ENCODE measurements at places on chromosomes 1 and 21. TPM values are rescaled to one million over a fixed set of nuclear protein-coding genes. Genes with fewer than 3 reads are reported as not detected.

The S100A7 gene
- total RNA-seq: not detected

The ARHGAP30 gene
- 4.2 TPM for total RNA-seq

The TTC22 gene
- 0.59 TPM for total RNA-seq

The OR2L5 gene
- 0.89 TPM for total RNA-seq

The AADACL3 gene
- not detected for total RNA-seq

The ATP6V1G3 gene
- total RNA-seq: not detected

The RHBG gene
- not detected for total RNA-seq

The CDC73 gene
- 44.0 TPM for total RNA-seq

The LCE4A gene
- total RNA-seq: not detected

The DLGAP3 gene
- total RNA-seq: 8.4 TPM

The OR6K3 gene
- not detected for total RNA-seq

The NR1I3 gene
- not detected for total RNA-seq

Measured in spinal cord (tissue), 10 donors.